Prostate gland (tissue), 2 donors: ENCODE measurements at places on chromosomes 1 and 21. TPM values are rescaled to one million over a fixed set of nuclear protein-coding genes. Genes with fewer than 3 reads are reported as not detected.

ADAM30 gene
- total RNA-seq, result 2.0 TPM

CR1 gene
- total RNA-seq, result 3.8 TPM

IRF6 gene
- total RNA-seq, result 59.8 TPM

OR2T11 gene
- total RNA-seq, result not detected

ARHGAP29 gene
- 32.9 TPM for total RNA-seq

MROH9 gene
- total RNA-seq, result not detected

PPIAL4G gene
- total RNA-seq, result not detected

BCAN gene
- not detected for total RNA-seq

PRKCZ gene
- 34.5 TPM for total RNA-seq

F5 gene
- total RNA-seq, result 8.4 TPM

GRCh38 chr1:167492481-167492910 lies 25.8 kb downstream of the CD247 start:
- no peaks in the 10 kb centered on the region for H3K4me1 ChIP-seq
- H3K27ac ChIP-seq, result no peak overlapping the region
- DNase-seq, result no peak
- no peak overlapping the region for H3K4me3 ChIP-seq
- H3K36me3 ChIP-seq, result no peaks in the 10 kb centered on the region
- H3K27me3 ChIP-seq, result no peaks in the 10 kb centered on the region

GRCh38 chr1:20370698-20371097 lies 80.0 kb downstream of the VWA5B1 start:
- H3K36me3 ChIP-seq, result no peaks in the 10 kb centered on the region
- H3K27ac ChIP-seq, result no peak overlapping the region
- no peak for DNase-seq
- H3K4me1 ChIP-seq, result no peaks in the 10 kb centered on the region
- no peaks in the 10 kb centered on the region for H3K27me3 ChIP-seq

DNA sequence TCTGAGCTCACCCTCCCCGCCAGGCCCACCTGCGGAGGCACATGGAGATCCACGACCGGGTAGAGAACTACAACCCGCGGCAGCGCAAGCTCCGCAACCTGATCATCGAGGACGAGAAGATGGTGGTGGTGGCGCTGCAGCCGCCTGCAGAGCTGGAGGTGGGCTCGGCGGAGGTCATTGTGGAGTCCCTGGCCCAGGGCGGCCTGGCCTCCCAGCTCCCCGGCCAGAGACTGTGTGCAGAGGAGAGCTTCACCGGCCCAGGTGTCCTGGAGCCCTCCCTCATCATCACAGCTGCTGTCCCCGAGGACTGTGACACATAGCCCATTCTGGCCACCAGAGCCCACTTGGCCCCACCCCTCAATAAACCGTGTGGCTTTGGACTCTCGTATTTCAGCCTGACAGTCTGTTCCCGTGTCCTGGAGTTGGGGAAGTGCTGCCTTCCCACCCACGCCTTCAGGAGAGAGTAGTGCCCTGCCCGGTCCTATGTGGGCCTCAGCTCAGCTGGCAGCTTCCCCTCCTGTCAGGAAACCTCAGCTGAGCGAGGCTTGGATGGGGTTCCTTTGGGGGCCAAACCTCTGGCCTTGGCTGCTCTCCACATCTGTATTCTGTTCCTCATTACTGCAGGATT lies 9.2 kb downstream of the ZBTB48 start:
- peaks cover 13% of the 10 kb centered on the region for H3K4me1 ChIP-seq
- H3K36me3 ChIP-seq, result peaks cover 13% of the 10 kb centered on the region
- H3K27me3 ChIP-seq, result no peaks in the 10 kb centered on the region
- H3K4me3 ChIP-seq, result no peak overlapping the region
- no peak for DNase-seq

DNA sequence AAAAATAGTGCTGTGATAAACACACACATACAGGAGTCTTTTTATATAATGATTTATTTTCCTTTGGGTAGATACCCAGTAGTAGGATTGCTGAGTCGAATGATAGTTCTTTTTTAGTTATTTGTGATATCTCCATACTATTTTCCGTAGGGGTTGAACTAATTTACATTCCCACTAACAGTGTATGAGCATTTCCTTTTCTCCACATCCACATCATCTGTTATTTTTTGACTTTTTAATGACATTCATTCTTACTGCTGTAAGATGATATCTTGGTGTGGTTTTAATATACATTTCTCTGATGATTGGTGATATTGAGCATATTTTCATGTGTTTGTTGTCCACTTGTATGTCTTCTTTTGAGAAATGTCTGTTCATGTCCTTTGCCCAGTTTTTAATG lies 78.3 kb downstream of the NIBAN1 start:
- no peaks in the 10 kb centered on the region for H3K27me3 ChIP-seq
- no peak for DNase-seq
- H3K4me3 ChIP-seq, result no peak overlapping the region
- H3K36me3 ChIP-seq, result no peaks in the 10 kb centered on the region
- H3K27ac ChIP-seq, result no peak overlapping the region
- H3K4me1 ChIP-seq, result no peaks in the 10 kb centered on the region

- H3K4me1 ChIP-seq, result no peaks in the 10 kb centered on the region
- H3K27ac ChIP-seq, result no peak overlapping the region
- no peaks in the 10 kb centered on the region for H3K27me3 ChIP-seq
- H3K36me3 ChIP-seq, result no peaks in the 10 kb centered on the region
- no peak for DNase-seq
- H3K4me3 ChIP-seq, result no peak overlapping the region
Observed at GRCh38 chr21:30251781-30252180, 31.0 kb downstream of the KRTAP24-1 start.

GRCh38 chr1:151314137-151314875 lies 12.9 kb downstream of the PI4KB start:
- no peaks in the 10 kb centered on the region for H3K27me3 ChIP-seq
- no peaks in the 10 kb centered on the region for H3K36me3 ChIP-seq
- no peak overlapping the region for H3K4me3 ChIP-seq
- no peak for DNase-seq
- no peak overlapping the region for H3K27ac ChIP-seq

GRCh38 chr1:36344395-36344680 lies 20.9 kb upstream of the EVA1B start:
- no peaks in the 10 kb centered on the region for H3K27me3 ChIP-seq
- no peaks in the 10 kb centered on the region for H3K4me1 ChIP-seq
- no peak overlapping the region for H3K27ac ChIP-seq
- no peak for DNase-seq
- no peak overlapping the region for H3K4me3 ChIP-seq
- peaks cover 5% of the 10 kb centered on the region for H3K36me3 ChIP-seq

DNA sequence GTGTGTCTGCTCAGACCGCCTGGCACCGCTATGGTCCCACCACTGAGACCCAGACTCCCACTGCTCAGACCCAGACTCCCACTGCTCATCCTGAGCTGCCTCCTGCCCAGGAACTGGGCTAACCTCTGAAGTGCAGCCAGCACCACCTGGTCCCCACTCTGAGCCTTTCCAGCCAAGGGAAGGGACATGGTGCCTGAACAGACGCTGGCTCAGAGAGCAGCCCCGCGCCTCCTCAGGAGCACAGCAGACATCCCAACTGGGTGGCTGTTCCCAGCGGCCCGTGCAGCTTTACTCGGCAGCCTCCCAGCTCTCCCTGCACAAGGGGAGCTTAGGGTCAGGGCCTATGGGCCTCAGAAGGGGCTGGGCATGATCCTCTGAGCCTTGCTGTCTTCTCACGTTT lies 27.8 kb upstream of the CNTN2 start:
- no peak overlapping the region for H3K4me3 ChIP-seq
- peaks cover 5% of the 10 kb centered on the region for H3K4me1 ChIP-seq
- H3K27me3 ChIP-seq, result no peaks in the 10 kb centered on the region
- H3K36me3 ChIP-seq, result no peaks in the 10 kb centered on the region

- no peaks in the 10 kb centered on the region for H3K27me3 ChIP-seq
- H3K27ac ChIP-seq, result no peak overlapping the region
- no peak overlapping the region for H3K4me3 ChIP-seq
Observed at GRCh38 chr1:53604291-53604919, 134.6 kb downstream of the GLIS1 start.

- no peaks in the 10 kb centered on the region for H3K36me3 ChIP-seq
- no peak within 1 kb of the TSS for H3K4me3 ChIP-seq
- DNase-seq, result no peak
- H3K4me1 ChIP-seq, result no peaks in the 10 kb centered on the region
- no peaks in the 10 kb centered on the region for H3K27me3 ChIP-seq
- no peak within 1 kb of the TSS for H3K27ac ChIP-seq
Observed at GRCh38 chr1:86423873-86424272, at the start of gene CLCA2. Gene CLCA2 (plus strand): TSS chr1:86424171. CDS start chr1:86424248, 77 bp downstream.

DNA sequence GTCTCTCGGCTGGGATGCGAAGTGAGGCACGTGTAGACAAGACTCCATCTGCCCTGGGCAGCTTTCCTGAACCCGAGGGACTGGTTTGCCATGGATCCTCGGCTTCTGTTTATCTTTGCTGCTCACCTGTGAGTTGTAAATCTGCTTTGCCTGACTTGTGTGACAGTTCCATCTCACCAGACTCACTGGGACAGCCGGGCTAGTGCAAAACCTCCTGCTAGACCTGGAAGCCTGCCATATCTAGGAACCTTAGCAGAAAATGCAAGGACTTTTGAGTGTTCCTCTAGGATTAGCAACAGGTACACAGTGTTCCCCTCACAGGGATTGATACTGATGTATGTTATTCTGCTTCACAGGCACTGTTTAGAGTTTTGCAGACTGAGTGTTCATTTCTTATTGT lies 218.6 kb downstream of the URB2 start:
- peak overlapping the region; percentile 65 for H3K27ac ChIP-seq
- H3K27me3 ChIP-seq, result no peaks in the 10 kb centered on the region
- no peaks in the 10 kb centered on the region for H3K36me3 ChIP-seq
- peak; percentile 91 for DNase-seq
- peaks cover 4% of the 10 kb centered on the region for H3K4me1 ChIP-seq
- H3K4me3 ChIP-seq, result no peak overlapping the region

DNA sequence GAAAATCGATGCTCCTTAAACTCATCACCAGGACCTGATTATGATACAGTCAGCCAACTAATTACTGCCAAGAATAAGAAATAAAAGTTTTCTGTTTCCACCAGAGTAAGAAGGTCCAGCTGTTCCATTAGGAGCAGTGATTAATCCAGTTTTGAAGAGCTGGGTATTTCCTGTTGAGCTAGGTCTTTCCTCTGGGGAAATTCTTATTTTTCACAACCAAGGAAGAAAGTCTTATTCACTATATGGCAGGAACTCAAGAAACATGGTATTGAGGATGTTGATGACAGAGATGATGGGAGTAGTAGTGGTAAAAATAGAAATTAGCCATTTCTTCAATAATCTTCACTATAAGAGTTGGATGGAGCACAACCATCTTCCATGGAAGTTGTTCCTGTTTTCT lies 374.6 kb upstream of the RUNX1 start:
- H3K4me1 ChIP-seq, result no peaks in the 10 kb centered on the region
- no peaks in the 10 kb centered on the region for H3K36me3 ChIP-seq
- no peak overlapping the region for H3K4me3 ChIP-seq
- DNase-seq, result no peak
- no peak overlapping the region for H3K27ac ChIP-seq
- no peaks in the 10 kb centered on the region for H3K27me3 ChIP-seq

GRCh38 chr1:214019499-214019898 lies 31.7 kb downstream of the PROX1 start:
- H3K36me3 ChIP-seq, result no peaks in the 10 kb centered on the region
- H3K4me3 ChIP-seq, result no peak overlapping the region
- H3K4me1 ChIP-seq, result no peaks in the 10 kb centered on the region
- H3K27ac ChIP-seq, result no peak overlapping the region

- no peak for DNase-seq
- H3K4me3 ChIP-seq, result no peak overlapping the region
- no peaks in the 10 kb centered on the region for H3K27me3 ChIP-seq
Observed at GRCh38 chr1:150804671-150805070, 3.4 kb downstream of the CTSK start.

GRCh38 chr1:97281962-97282361 lies 560.4 kb downstream of the PTBP2 start:
- H3K4me3 ChIP-seq, result no peak overlapping the region
- no peaks in the 10 kb centered on the region for H3K4me1 ChIP-seq

DNA sequence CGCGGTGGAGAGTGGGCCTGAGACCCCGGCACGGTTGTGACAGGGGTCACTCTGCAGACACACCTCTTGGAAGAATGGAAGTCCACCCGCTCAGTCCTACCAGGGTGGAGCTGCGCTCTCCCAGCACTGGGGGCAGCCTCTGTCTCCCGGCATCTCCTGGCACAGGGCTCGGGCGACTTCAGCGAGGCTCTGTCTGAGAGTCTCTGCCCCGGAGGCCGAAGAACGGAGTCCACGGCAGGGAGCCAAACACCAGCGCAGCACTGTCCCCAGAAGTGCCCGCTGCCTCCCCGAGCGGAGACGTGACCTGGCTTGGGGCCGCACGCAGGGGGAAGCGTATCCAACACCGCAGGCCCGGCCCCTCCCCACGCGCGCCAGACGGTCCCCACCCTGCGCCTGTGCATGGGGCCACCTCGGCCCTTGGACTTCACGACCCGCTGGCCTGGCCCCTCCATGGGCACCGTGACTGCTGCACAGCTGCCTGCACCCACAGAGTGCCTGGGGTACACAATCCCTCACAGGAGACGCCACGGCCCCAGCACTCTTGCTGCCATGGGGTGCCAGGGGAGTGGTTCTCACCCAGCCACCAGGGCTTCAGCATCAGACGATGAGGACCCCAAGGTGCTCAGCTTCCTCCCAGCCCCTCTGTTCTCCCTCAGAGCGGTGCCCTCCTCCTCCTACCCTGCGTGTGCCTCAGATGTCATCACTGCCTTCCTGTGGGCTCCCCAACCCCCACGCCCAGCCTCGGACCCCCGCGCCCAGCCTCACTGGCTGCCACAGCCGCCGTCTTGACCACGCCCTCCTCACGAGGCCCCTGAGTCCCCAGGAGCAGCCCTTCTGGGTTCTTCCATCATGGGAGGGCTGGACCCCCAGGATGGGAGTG lies 14.9 kb upstream of the RNF223 start:
- H3K27me3 ChIP-seq, result no peaks in the 10 kb centered on the region
- no peaks in the 10 kb centered on the region for H3K4me1 ChIP-seq
- H3K4me3 ChIP-seq, result no peak overlapping the region
- H3K36me3 ChIP-seq, result no peaks in the 10 kb centered on the region
- no peak overlapping the region for H3K27ac ChIP-seq

DNA sequence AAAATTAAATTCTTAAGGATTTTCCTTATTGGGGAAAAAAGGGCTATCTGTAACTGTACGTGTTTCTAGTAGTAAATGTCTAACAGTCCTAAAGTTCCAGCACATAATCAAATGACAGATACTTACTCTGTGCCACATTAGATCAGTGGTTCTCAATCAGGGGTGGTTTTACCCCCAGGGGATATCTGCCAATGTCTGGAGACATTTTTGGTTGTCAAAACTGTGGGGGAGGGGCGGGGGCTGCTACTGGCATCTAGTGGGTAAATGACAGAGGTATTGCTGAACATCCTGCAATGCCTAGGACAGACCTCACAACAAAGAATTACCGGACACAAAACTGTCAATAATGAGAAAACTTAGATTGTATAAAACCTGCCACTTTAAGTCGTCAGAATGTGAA lies 33.4 kb upstream of the PTPRC start:
- H3K4me1 ChIP-seq, result no peaks in the 10 kb centered on the region
- no peaks in the 10 kb centered on the region for H3K36me3 ChIP-seq
- no peak overlapping the region for H3K27ac ChIP-seq
- no peaks in the 10 kb centered on the region for H3K27me3 ChIP-seq

DNA sequence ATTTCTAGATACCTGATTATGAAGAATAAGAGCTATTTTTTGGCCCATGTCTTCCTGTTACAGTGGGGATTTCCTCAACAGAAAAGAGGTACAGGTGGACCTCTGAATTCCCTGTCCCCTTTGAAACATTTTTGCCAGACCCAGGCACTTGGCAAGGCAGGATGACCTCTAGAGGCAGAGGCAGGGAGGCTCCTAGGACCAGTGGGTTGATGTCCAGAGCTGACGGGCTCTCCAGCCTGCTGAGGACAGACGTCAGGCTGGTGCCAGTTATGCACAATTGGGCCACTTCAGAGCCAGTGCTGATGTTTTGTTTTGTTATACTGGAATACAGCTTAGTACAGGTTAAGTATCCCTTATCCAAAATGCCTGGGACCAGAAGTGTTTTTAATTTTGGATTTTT lies 18.5 kb upstream of the A3GALT2 start:
- no peaks in the 10 kb centered on the region for H3K27me3 ChIP-seq
- peaks cover 41% of the 10 kb centered on the region for H3K4me1 ChIP-seq
- H3K36me3 ChIP-seq, result no peaks in the 10 kb centered on the region
- DNase-seq, result no peak
- H3K27ac ChIP-seq, result peak overlapping the region; percentile 76
